NCI-H345 (cell line): ENCODE measurements at places on chromosomes 16 and 17.

- DNase-seq: no peak
Observed at GRCh38 chr17:48543854-48544348, 1.0 kb downstream of the HOXB2 start.

DNA sequence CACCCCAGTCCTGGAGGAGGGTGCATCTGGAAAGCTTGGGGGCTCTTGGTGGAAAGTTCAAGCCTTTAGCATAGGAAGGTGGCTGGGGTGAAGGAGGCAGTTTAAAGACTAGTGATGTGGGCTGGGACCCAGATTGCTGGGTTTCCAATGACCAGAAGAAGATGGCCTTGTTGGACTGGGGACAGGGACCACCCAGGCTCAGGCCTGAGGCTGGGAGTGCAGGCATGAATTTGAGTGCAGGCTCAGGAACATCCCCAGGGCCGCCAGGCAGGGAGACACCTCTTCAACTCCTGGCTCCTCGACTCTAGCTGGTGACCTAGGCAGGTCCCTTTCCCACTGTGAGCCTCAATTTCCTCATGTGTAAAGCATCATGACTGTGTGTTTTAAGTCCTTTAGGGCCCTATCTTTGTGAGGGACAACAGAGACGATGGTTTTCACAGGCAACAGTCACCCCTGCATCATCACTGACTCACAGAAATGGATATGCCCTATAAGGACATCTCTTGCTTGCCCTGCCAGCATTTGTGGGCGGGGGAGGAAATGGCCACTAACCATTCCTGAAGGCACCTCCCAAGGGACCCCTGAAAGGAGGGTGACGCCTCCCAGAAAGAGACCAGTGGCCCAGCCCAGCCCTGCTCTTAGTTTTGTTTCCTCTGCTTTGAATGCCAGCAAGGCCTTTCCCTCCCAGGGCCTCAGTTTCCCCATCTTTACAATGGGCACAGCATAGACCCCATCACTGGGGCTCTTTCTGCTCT, 11.1 kb downstream of the NLRC5 start:
- DNase-seq: no peak

DNA sequence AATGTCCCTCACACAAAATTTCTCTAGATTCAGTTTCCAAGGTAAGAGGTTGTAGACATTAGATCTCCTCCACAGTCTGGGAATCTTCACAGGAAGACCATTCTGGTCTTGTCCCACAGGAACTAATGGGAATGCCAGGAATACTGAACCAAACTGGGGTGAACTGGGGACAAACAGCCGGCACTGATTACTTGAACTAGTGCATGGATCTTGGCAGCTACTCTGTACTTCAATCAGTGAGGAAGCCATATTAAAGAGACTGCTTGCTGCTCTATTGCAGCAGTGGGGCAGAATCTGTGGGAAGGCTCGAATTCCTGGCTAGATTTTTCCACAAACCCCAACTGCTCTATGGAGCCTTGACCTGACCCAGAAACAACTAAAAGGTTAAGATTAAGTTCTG, 268.9 kb upstream of the AXIN2 start:
- DNase-seq: no peak

DNA sequence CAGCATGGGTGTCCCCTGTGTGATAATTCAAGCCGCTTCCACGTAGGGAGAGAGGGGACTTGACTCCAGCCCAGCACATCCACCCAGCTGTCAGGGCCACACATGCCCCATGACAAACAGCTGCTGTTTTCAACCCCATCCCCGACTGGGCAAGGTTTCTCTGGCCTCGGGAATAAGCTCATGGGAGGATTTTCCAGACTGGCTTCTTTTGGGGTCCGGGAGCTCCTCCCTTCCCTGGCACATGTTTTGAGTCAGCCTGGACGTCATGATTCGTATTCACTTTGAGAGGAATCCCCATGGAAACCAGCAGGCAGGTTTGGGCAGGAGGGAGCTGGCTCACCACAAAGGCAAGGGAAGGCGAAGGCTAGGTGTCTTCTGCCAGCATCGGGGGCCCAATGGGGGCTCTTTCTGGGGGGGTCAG, 156.4 kb downstream of the CMIP start:
- no peak for DNase-seq

- DNase-seq: no peak
Observed at GRCh38 chr17:56656701-56657327, 63.3 kb downstream of the NOG start.

GRCh38 chr17:44268709-44269534, 987 bp upstream of the SLC4A1 start:
- DNase-seq: no peak

DNA sequence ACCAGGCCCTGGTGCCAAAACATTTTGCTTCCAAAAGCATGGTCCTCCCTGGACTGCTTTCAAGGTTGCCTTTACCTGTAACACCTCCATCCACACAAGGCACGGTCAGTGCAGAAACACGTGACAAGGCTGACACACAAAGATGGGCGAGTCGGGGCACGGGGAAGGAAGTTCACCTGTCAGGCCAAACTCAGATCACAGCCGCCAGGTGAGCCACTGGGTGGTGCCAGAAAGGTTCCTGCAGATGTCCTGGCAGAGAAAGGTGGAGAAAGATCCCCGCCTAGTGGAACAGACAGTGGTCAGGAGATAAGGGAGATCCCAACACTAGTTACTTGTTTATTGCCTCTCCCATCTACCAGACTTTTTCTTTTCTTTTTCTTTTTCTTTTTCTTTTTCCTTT, 155.3 kb downstream of the AIPL1 start:
- peak; percentile 62 for DNase-seq

DNA sequence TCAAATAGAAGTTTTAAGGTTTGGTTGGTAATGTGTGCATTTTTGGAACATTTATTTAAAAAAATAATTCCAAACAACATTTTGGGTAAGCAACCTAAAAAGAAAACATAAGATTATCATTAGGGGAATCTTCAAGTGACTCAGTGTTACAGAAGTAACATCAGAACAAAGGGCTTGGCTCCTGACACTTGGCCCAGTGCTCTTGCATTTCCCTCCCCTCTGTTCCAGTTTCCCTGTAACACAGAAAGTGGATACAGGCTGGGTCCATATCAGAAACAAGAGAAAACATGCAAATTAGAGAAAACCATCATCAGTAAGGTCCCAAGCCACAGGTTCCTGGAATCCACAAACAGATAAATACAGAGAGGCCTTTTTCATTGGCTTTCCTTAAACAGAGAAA, 40.1 kb downstream of the SKAP1 start:
- no peak for DNase-seq

DNA sequence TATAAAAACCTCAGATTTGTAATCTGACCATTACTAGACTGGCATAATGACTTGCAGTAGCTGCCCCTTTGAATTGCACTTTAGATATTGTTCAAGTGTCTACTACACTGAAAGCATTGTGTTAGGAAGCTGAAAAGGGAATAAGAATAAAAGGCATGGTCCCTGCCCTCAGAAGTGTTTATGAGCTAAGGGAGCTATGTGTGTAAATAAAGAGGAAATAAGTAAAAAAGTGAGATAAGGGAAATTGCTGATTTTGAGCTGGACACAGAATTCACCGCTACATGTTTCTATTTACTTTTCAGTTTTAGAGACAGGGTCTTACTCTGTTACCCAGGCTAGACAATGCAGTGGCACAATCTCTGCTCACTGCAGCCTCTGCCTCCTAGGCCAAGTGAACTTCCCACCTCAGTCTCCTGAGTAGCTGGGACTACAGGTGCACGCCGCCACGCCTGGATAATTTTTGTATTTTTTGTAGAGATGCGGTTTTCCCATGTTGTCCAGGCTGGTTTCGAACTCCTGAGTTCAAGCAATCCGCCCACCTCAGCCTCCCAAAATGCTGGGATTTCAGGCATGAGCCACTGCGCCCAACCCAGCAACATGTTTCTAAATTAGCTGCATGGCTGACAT, 57.0 kb downstream of the GRB2 start:
- no peak for DNase-seq

DNA sequence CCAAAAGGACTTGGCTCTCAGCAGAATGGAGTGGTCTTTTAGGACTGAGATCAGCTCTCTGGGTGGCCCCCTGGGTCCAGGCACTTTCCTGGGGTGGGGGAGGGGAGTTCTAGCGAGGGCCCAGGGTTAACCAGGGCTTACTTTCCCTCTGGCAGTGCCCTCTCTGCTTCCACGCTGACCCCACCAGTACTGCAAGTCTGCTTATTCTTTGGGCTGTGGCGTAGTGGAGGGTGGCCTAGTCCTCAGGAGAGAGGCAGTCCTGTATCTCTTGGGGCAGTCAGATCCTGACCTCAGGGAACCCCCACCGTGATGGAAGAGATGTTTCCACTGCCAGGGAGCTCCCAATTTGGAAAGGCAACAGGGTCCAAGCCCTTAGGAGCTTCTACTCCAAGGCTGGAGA, 79.4 kb downstream of the CCDC182 start:
- no peak for DNase-seq

DNA sequence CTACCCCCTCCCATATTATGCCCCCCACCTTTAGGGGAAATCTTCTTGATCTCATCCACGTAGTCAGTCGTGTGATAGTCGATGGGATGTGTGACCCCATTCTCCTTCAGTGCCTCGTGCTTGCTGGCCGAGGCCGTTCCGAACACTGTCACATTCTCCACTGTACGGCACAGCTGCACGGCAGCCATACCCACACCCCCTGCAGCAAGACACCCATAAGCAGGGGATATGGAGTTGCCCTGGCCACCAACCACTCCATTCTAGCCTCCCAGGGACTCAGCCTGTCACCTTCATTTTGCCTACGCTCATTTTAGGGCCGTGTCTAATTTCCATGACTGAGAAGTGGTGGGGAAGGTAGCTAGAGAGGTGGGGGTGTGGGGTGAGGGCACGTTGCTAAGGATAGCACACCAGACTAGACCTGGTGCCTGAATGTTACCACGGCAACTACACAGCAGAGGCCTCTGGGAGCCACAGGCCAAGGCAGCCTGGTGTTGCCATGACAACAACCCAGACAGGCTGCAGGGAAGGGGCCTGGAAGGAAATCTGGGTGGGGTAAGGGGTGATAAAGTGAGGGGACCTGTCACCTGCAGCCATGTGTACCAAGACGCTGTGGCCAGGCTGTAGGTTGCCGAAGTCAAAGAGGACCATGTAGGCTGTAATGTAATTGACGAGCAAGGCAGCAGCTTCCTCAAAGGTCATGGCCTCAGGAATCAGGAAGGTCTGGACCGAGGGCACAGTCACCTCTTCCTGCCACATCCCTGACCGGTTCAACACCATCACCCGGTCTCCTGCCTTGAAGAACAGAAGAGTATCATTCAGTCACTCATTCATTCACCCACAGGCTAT, 4.0 kb downstream of the VAT1 start:
- DNase-seq: no peak

DNA sequence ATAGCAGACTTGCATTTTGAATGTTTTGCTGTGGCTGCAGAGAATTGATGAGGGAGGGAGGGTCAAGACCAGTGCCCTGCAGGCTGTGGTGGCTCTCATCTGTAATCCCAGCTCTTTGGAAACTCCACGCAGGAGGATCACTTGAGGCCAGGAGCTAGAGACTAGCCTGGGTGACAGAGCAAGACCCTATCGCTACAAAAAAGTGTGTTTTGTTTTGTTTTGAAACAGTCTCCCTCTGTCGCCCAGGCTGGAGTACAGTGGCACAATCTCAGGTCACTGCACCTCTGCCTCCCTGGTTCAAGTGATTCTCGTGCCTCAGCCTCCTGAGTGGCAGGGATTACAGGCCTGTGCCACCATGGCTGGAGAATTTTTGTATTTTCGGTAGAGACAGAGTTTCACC, 1.9 kb upstream of the UBE2G1 start:
- DNase-seq: no peak

DNA sequence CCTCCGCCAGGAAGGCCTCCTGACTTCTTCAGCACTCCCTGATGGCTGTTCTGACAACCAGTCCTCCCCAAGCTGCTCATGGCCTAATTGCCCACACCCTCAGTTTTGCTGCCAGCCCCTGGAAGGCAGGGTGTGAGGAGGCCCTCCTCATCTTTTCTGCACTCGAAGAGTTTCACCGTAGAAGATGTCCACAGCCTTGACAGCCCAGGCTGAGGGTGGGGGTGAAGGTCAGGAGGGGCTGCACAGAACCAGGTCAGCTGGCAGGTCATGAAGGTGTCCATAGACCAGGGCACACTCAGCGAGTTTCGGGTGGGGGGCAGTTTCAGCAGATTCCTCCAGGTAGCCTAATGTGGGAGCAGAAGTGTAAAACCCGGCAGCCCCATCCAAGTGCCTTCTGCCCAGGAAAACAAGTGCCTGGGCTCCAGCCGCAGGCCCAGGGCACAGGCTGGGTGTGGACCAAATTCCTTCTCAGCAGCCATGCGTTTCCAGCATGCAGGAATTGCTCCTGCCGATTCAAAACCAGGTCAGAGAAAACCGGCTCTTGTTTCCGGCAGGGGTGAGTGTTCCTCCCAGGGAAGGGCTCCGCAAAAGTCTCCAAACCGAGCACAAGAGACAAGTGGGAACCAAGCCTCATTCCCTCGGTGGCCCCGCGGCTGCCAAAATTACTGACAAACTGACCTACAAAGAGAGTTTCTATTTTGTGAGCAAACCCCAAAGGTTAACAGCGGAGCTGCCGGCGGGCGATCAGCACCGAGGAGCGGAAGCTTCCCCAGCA, 228.8 kb downstream of the C16orf78 start:
- DNase-seq: no peak

GRCh38 chr16:2715519-2715918, 4.5 kb downstream of the PRSS27 start:
- no peak for DNase-seq

DNA sequence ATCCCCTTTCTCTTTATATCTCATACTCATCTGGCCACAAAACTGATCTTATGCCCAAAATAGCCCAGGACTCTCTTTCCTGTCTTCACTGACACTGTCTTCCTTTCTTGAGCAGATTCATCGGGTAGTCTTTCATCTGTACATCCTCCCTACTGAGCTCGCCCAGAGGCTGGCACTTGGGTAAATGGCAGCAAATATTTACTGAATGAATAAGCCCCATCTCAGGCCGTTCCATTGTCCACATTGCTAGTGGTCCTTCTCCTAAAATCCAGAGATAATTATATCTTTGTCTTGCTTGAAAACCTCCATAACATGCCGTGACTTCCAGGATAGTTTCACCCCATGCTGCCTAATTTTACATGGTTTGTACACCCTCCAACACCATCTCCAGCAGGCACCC, 158.1 kb upstream of the SDK2 start:
- peak; percentile 72 for DNase-seq

DNA sequence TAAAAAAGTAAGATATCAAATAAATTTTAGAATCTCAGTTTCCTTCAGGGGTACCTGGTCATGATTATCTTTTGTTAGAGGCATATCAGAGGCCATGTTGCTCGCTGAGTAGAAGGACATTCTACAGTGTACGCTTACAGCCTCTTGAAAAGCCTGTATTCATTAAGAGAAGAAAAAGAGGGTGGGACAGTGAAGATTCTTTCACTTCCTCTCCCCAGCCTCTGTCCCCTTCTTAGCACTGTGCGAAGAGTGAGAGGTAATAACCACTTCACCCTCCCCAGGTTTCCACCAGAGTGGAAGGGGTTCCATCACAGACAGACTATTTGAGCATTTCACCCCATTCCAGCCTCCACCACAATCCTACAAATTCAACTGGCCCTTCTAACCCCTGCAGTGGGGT, 4.8 kb upstream of the LPO start:
- DNase-seq: no peak

GRCh38 chr17:50638606-50638965, 3.9 kb downstream of the ABCC3 start:
- no peak for DNase-seq
